ENCODE measurements at places on chromosomes 4 and X.

GRCh38 chr4:98618680-98619079 lies 39.7 kb downstream of the TSPAN5 start:
- DNase-seq = no peak

DNA sequence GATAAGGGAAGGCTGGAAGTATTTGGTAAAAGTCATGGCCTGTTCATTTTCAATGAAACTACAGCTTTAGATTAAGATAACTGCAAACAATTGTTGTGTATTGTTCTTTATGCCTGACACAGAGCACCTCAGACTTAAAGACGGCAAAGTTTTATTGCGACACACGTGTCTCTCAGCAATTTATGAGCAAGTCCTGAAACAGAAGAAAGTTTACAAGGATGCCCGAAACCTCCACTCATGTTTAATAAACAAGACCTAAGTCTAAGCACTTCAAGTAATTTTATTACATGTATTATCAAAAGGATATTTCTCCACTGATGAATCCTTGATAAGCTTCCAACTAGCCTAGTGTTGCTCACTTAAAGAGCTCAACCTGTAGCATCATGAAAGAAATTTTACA lies 51.0 kb downstream of the DHX15 start:
- no peak for DNase-seq

- no peak for DNase-seq
Measured at GRCh38 chr4:14719053-14719452, 283.2 kb upstream of the CPEB2 start.

GRCh38 chr4:181559637-181560036 lies 683.6 kb upstream of the TENM3 start:
- no peak for DNase-seq

- DNase-seq = no peak
Measured at GRCh38 chrX:69029771-69030170, 135.5 kb downstream of the PJA1 start.

- DNase-seq = no peak
Measured at GRCh38 chrX:2549876-2550275, 49.1 kb upstream of the DHRSX start.

DNA sequence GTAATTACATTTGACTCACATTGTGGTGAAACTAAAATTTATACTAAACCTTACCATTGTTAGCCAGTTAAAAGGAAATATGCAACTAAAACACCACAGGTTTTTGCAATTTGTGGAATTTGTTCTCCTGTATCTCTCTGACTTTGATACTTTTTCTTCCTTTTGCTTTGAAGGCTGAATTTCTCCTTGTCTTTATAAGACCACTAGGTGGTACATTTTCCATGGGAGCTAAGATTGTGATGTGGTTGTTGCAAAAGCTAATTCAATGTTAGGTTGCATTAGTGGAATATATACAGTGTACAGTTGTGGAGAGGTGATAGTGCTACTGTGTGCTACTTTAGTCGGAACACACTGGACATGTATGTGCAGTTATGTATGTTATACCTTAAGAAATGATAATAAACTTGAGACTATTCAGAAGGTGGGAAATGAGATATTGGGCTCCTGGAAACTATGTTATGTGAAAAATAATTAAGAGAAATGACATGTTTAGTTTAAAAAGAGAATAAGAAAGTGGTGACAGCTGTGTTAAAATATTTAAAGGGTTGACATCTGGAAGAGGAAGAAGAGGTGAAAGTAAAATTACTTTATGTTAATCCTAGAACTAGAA lies 70.3 kb downstream of the ARL9 start:
- no peak for DNase-seq

GRCh38 chrX:41553688-41554087 lies 106.5 kb downstream of the NYX start:
- no peak for DNase-seq

- peak; percentile 86 for DNase-seq
Measured at GRCh38 chr4:145609481-145610427, 9.4 kb upstream of the MMAA start.

GRCh38 chr4:94757192-94758140 lies at the start of gene BMPR1B:
BMPR1B (plus strand) TSS chr4:94757955; CDS start chr4:95104425, 346,470 bp downstream.
- no peak for DNase-seq

DNA sequence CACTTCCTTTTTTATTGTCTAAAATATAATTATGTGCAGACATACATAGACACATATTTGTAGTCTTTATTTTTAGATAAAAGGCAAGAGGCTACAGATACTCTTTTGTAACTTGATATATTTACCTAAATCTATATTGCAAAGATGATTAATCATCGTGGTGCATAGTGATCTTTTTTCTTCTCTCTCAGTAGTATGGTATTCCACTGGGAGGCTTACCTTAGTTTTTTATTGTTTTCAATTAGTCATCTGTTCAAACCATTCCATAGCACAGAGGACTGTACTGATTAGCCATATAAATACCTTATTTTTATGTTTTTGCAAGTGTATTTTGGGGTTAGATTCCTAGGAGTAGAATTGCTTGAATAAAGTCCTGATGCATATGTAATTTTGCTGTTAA lies 619.7 kb downstream of the GRXCR1 start:
- no peak for DNase-seq

DNA sequence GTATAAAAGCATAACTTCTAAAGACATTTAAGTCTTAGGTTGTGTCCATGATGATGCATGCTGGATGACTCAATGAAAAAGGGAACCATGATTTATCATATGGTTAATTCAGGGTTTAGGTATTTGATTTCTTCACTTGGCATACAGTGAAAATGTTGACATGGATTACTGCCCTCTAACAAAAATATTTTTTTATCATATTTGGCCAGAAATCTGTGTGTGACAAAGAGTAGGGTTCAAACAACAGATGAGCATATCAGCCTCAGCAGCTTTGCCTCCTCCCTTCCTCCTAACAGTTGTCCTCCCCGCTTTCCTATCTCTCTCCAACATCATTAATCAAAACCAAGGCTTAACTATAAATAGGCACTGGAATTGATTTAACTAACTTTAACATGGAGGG lies 46.3 kb downstream of the ARHGAP6 start:
- no peak for DNase-seq

GRCh38 chrX:83845397-83845796 lies 15.5 kb upstream of the CYLC1 start:
- DNase-seq = no peak

- no peak for DNase-seq
Measured at GRCh38 chr4:8016527-8016926, 76.9 kb upstream of the AFAP1 start.

- no peak for DNase-seq
Measured at GRCh38 chrX:40866893-40867292, 131.6 kb upstream of the MED14 start.

GRCh38 chr4:17317526-17317925 lies 194.4 kb downstream of the QDPR start:
- no peak for DNase-seq

DNA sequence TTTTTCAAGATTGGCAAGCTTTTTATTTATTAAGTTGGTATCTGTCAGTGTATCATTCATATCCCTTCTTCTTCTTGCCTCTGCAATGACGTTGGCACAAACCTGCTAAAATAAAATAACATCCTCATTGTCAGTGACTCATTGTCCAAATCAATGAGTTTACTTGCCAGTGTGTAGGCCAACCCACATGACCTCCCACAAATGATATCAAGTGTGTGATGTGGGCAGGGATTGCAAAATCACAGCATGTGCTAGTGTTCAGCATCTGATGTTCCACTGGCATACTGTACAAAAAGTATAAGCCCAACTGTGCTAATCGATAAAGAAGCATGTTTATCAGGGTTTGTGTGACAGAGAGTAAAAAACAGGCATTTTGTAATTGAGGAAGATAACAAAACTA lies 25.5 kb downstream of the GPAT3 start:
- peak; percentile 59 for DNase-seq

DNA sequence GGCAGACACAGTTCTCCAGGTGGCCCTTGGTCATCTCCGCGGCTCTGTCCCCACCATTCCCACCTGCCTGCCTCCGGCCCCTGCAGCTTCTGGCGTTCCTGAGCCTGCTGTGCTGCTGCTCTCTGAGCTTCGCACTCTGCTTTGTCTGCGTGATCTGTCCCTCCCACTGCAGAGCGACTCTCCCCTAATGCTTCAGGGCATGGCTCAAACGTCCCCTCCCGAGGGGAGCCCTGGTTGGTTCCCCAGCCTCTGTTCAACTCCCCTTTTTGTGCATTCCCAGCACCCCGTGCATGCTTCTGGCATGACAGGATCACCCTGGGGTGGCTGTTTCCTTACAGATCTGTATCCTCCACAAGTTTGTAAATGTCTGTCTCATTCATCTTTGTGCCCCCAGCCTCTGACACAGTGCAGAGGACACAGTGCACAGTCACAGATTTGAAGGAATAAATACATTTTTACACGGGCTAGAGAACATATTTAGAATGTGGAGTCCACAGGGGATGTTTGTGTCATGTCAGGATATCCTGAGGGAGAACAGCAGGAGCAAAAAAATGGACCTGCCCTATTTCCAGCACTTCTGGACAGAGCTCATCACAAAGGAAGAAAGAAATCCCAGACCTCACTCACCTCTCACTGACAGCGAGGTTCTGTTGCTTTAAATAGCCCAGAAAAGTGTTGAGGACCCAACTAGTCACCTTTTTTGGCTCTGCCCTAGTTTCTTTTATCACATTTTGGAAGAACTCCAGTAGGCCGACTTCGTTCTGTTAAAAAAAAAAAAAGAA lies 72.6 kb downstream of the GATB start:
- DNase-seq = no peak

DNA sequence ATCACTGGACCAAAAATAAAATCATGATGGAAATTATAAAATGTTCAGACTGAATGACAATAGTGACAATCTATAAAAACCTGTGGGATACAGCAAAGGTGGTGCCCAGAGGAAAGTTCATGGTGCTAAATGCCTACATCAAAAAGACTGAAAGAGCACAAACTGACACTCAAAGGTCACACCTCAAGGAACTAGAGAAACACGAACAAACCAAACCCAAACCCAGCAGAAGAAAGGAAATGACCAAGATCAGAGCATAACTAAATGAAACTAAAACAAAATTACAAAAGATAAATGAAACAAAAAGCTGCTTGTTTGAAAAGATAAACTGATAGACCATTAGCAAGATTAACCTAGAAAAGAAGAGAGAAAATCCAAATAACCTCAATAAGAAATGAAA lies 78.7 kb downstream of the ANAPC10 start:
- DNase-seq = no peak

DNA sequence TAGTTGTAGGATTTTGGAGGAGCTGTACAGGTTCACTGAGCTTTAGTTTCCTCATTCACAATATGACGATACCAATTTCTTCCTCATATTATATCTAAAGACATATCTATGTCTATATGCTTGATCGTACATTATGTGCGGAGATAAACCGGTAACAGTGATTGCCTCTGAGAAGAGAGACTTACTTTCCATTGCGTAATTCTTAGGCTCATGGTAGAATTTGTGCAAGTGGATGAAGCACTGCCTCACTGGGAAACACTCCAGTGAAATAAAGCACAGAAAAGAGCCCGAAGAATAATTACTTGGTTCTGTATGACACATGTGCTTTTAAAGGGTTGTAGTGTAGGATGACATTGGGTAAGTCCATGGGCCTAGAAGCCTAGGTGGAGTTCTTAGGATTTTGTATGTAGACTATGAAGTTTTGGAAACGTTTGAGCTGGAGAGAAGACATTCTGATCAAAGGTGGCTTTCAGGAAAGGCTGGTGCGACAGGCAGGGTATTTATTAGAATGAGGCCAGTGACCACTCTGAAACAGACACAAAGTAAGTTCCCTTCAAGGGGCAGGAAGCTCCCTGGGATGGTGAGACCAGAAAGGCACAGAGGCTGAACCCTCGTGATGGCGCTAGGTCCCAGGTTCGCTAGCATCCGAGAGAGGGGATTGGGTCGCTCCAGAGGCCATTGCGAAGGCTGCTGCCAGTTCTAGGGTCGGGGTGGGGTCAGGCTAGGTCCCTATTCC lies 649 bp upstream of the VBP1 start:
- DNase-seq = no peak

DNA sequence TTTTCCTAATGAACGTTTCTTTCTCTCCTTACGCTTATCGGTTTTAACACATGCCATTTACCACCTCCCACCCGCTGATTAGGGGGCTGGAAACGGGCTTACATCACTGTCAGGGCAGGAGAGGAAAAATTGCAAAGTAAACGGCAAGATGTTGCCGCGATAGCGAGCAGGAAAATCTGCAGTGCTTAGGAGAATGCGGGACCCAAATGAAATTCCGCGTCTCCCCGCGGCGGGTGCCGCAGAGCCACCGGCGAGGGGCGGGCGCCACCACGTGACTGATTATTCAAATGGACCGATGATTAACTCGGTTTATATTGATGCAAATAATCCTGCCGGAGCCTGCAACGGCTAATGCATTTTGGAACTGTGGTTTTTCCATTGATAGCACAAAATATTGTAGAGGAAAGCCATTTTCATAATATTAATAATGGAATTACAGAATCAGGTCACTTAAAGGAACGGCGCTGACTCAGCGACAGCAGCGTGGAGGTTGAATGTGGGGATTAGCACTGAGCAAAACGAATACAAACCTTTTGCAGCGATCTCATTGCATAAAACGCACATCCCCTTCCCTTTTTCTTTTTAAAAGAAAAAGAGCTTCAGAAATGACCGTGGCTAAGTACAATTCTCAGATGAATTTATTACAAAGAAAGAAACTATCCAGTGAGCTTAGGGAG lies 224.2 kb downstream of the STIM2 start:
- DNase-seq = peak; percentile 53

DNA sequence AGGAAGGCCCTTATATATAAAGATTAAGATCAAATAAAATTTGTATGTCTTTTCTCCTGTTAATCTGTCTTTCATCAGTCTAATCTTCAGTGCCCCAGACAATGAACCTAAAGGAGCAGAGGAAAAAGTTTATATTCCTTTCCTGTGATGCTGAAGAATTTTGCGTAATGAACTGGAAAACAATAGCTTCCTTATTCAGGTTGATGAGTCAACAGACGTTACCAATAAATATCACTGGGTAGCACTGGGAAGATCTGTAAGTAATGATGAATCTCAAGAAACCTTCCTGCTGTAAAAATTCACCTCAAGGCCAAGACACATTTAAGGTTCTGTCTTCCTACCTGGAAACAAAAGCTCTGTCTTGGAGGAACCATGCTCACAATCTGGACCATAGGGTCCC lies 25.5 kb downstream of the CDKN2AIP start:
- no peak for DNase-seq

GRCh38 chr4:87092389-87093141 lies 127.9 kb downstream of the KLHL8 start:
- DNase-seq = peak; percentile 51

GRCh38 chrX:54786967-54787366 lies 11.1 kb downstream of the ITIH6 start:
- DNase-seq = no peak

- DNase-seq = no peak
Measured at GRCh38 chr4:81516241-81516640, 44.5 kb upstream of the RASGEF1B start.

DNA sequence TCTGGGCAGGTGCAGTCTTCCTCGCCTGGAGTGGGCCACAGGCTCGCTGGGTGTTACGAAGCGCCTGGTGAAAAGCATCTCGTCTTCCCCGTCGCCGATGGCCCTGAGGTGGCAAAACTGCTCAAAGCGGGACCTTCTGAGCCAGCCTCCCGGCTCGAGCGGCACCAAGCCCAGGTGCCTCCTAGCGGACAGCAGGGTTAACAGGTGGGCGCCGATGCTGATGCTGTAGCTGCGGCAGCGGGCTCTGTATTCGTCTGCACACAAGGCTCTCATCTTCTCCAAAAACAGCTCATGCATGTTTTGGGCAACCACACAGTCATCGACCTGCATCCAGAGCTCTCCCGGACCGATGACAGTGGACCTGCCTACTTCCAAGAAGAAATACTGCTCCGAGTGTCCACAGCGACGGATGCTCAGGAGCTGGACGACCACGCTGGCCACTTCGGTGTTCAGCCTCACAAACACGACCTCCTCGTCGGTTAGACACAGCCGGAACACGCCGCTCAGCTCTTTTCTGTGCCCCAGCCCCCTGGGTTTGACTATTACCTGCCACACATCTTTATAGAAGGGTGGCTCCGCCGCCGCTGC lies 1.2 kb downstream of the IRS4 start:
- no peak for DNase-seq
